ENCODE measurements at places on chromosomes 3 and 15.

- no peak for DNase-seq
Observed at GRCh38 chr3:134344560-134344959, 29.7 kb downstream of the AMOTL2 start.

DNA sequence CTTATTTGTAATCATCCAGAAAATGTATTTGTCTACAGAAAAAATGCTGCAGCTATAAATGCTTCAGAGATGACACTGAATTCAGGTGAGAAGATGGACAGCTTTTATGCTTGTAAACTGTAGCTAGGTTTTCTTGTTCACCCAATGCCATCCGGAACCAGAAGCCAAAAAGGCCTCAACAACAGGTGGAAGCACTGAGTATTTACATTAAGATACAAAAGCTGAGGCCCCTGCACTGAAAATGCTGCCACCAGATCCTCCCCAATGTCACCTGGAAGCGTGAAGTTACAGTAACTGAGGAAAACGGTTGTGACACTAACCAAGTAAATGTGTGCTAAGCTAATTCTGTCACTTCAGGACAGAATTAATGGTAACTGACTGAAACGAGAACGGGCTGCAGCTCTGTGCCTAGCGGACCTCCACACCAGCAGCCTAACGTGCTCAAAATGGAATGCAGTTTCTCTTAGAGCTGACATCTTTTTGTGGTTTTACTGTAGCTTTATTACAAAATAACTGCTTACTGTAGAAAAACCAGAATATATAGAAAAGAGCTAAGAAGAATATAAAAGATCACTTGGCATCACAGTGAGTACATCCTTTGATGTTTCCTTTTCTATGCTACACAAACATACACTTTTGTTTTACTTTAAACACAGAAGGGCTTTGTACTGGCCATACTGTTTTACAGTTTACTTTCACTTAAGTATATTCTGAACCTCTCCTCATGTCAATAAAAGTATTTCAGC lies 7.6 kb downstream of the CHSY1 start:
- DNase-seq = no peak

DNA sequence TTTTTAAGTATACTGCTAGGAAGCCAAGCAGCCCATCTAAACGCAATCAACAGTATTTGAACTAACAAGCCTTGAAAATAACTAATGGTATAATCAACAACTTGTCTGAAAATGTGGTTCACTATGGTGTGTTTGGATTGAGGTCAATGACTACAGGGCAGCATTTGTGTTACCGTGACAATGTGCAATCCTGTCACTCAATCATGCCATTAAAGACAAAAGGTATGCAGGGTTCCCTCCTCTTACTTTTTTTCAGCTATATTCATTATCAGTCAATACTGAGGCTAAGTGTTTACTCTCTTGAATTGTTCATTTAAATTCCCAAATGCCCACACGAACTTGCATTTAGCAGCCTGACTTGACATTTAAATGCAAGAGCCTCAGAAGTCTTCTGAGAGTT lies 1099.3 kb upstream of the EPHA6 start:
- DNase-seq = no peak

- DNase-seq = no peak
Observed at GRCh38 chr3:52242039-52242438, 3.1 kb upstream of the TWF2 start.

DNA sequence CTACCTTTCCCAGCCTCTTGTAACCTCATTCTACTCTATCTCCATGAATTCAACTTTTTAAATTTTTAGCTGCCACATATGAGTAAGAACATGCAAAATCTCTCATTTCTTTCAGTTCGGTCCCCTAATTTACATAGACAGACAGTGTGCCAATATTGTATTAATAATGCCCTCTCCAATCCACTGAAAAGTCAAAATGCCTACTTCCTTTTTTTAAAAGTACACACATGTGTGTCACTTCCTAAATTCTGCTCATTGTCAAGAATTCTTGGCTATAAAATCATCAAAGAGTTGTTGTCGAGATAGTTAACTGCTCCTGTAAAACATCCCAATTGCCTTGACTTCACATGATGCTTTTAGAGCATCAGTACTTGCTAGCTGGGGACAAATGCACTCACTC lies 84.2 kb upstream of the IL12A start:
- no peak for DNase-seq

DNA sequence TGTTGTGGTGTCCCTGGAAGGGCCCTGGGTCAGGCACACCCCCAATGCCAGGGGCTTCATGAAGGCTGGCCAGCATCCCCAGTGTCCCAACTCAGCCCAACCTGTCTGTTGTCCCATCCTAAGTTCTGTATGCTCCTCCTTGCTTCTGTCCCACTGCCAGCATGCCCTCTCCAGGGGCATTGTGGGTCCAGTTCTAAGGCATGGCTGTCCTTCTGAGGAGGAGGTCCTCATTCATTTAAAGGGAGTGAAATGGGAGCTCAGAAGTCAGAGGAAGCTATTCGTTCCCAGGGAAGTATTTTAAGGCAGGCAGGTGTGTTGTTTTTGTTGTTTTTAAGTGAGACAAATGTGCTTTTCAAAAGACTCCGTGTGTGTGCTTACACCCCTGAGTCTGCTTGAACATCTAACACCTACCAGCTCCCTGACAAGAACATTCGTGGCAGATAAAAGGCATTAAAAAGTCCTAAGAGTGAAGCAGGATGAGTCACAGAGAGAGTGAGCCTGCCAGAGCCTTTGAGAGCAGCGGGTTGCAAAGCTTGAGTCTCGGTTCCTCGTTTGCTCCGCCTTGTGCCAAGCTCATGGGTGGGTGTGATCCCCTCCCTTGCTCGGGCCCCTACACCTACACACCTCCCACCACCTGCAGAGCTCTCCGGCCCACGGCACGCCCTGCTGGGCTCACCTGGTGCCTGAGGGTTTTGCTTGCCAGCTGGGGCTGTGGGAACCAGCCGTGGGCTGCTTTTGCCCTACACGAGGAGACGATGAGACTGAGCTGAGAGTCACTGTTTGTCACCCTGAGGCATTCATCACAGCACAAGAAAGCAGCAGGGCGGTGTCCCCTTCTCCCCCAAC lies 183.4 kb upstream of the TOPAZ1 start:
- no peak for DNase-seq

DNA sequence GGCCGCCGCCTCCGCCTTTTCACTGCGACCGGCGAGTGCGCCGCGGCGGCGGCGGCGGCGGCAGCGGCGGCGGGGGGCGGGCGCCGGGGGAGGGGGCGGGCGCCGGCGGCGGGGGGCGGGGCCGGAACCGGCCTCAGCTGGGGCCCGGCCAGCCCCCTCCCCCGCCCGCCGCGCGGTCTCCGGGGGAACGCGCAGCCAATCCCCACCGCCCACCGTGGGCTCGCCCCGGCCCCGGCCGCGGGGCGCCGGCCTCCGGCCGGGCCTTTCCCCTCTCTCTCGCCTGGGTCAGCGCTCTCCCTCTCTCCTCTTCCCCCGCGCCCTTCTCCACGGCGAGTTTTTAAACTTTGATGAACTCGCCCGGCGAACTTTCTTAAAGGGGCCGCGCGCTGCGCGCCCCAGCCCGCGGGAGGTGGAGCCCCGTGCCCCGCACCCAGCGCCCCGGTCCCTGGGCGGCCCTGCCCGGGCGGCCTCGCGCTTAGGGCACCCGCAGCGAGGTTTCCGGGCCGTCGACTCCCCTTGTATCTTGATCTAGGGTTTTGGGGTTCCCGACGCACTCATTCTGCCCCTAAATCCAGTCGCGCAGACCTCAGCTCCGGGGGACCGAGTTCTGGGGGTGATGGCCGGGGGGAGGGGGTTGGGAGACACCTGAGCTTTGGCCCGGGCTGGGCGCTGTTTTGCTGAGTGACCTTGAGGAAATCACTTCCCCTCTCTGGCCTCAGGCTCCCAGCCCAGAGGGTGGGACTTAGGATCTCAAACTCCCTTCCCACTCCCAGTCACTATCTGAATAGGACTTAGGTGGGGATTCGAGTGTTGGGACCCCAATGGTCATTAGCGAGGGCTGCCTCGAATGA lies at the start of gene RBPMS2:
Gene RBPMS2, minus strand, starts transcription at position 39 of the 851 bp plus-strand sequence. CDS start 270 bp downstream, outside the sequence.
- peak; percentile 57 for DNase-seq

DNA sequence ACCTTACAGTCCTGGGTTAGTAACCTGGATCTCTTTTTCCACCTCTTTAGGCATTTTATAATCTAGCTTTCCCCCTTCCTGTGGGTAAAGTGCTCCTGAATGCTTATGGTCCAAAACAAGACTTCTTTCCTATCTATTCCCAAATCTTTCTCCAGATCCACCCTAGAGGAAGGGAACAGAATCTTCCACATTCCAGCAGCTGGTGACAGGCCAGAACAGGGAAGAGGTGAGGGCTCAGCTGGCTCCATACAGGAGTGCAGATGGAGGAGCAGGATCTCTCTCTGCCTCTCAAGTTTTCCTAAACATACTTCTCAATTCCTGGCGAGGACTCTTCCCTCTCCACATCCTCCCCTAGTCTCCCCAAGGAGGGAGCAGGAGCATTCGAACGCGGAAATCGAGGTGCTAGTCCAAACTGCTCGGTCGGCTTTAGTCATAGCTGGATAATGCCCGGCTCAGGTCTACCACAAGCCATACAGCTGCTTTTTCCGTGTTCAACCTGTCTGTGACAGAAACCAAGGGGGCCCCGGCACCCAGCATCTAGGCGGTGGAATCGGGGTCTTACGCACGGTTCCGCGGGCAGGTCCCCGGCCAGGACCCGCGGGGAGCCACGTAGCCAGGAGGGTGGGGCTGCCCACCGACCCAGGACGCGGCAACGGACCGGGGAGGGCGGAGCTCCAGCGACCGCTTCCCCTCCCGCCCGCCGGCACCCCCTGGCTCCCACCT lies 4.0 kb downstream of the RASSF1 start:
- peak; percentile 38 for DNase-seq

DNA sequence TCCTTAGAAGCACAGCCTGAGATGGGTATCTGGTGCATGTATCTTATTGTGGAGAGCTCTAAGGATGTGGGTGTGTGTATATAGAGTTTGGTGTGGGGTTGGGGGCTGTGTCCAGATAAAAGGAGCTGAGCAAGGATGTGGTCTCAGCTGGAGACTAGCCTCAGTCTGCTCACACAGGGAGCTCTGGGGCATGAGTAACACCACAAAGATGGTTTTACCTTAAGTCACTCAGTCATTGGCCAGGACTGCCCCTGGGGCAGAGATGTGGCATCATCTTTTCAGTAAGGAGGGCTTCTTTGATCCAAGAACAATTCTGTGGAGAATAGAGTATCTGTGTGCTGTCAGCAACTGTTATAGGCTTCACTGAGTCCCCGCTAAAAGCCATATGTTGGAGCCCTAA lies 163.4 kb upstream of the NUDT16 start:
- DNase-seq = no peak

GRCh38 chr15:31262143-31262530 lies 64.5 kb upstream of the KLF13 start:
- DNase-seq = no peak

- peak; percentile 81 for DNase-seq
Observed at GRCh38 chr15:52651868-52652267, 27.3 kb downstream of the ATOSA start.

DNA sequence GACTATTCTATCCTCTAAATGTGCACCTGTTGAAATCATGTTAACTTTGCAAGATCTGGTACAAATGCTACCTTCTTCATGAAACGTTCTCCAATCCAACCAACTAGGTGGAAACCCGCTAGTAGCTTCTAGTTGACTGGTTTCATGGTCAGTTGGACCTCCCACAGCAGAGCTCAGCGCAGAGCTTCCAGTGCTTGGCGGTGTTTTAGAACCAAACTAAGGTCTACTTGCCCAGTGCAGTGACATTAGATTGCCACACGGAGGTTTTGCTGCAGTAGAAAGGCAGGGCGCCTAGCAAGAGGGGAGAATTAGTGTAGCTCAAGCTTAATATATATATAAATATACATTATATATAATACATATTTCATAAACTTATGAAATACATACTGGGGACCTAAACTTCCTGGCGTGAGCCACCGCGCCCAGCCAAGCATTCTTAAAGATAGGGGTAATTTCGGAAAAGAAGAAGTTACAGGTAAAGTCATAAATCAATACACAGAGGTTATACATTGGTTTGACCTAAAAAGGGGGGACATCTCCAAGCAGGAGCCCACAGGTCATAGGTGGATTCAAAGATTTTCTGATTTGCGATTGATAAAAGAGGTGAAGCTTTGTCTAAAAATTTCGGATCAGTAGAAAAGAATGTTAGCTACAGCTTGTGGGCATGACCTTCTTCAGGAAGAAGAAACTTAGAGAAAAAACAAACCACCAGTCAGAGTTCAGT lies 2.1 kb upstream of the OXSR1 start:
- no peak for DNase-seq

DNA sequence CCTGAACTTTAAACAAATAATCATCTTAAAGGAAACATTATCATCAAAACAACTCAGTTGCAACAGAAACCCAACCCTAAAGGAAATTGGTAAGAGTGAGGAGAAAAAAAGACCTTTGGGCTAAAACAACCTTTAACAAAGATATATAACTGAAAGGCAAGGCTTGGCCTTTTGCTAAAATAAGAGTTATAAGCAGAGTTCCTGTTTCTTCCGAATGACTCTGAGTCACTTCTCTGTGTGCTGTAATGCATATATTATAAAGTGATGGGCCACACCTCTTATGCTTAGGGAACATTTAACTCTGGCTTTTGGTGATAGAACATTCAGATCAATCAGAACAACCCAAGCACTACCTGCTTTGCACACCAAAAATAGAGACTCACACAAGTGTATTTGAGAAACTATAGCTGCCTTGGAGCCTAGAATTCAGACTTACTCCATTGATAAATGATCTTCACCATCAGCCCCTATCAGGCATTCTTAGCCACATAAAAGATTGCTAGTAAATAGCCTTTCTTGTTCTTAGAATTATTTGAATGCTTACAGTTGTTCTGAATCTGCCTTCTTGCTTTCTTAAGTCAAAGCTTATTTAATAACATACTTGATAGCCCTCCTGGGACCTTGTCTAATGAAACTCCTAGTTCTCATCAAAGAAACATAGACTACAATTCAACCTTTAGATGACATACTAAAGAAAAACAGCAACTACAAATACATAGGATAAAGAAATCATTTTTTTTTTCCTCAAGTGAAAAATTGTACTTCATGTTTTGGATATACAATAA lies 294.2 kb upstream of the SEMA6D start:
- no peak for DNase-seq

DNA sequence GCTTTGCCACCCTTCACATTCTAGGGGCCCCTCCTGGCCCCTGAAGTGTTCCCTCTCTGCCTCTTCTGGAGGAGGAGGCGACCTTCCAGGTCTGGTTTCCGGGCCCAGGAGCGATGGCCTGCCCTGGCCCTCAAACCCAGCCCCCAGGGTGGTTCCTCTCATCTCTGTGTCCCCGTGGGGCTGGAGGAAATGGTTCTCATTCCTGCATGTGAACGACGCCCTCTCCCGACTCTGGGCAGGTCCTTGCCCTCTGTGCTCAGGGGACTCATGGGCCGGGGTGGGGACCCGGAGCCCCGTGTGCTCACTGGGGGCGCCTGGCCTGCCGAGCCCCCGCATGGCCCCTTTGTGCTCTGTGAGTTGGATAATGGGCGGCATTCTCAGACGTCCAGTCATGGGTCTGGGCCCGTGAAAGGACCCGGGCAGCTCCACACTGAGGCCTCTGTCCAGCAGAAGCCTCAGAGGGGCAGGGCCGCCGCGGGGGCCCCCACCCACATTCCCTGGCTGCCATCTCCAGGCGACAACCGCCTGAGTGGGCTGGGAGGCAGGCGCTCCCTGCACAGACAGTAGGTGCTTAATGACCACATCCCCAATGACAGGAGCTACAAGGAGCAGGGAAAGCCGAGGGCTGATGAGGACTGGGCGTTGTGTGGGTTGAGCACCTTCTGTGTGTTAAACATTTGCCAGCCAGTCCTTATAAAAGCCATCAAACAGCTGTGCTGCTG lies 5.5 kb upstream of the PLXND1 start:
- DNase-seq = no peak
